ENCODE measurements at places on chromosomes 13 and 19. TPM values are rescaled to one million over a fixed set of nuclear protein-coding genes. Genes with fewer than 3 reads are reported as not detected.

The USE1 gene
- 23.3 TPM for total RNA-seq

GRCh38 chr13:111530137-111530870 lies 209.9 kb downstream of the TEX29 start:
- no peak for DNase-seq

The LGALS14 gene
- not detected for total RNA-seq

DNA sequence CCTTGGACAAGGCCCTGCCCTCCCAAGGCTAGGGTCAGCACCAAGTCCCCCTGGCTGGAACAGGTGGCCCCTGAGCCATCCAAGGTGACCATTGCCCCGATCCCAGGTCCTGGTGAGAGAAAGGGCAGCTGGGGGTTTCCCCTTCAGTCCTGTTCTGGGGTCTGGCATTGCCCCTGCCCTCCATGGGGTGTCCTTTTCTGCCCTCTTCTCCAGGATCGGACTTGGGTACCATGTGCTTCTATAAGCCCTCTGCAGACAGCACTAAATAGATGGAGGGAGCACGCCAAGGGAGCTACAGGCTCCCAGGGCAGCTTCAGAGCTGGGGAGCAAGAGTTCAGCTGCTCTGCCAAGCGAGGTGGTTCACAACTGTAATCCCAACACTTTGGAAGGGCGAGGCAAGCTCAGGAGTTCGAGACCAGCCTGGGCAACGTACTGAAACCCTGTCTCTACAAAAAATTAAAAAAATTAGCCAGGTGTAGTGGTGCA lies 13.5 kb upstream of the KCNN1 start:
- DNase-seq: no peak

DNA sequence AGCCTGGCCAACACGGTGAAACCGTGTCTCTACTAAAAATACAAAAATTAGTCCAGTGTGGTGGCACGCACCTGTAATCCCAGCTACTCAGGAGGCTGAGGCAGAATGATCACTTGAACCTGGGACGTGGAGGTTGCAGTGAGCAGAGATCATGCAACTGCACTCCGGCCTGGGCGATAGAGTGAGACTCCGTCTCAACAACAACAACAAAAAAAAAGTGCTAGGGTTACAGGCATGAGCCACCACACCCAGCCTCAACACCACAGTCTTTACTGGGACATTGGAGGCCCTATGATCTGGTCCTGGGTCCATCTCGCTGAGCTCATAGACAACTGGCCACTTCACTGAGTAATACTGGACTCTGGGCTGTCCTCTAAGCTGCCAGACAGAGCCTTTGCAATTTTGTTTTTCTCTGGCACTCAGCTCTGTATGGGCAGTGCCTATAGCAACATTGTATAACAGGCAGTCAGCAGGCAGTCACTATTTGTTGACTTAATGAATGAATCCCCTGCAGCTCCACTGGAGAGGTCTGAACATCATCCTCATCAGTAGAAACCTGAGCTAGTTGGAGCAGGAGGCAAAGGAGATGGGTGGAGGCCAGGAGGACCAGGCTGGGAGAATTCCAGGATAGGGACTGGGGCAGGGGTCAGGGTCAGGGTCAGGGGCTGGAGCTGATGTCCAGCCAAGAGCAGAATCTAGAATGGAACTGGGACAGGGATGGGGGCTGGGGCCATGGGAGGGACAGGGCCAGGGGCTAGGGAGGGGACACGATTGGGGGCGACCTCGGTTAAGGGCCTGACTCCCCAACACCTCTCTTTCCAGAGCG lies 8.1 kb downstream of the BLOC1S3 start:
- no peak for DNase-seq

GRCh38 chr19:48244281-48244680 lies 11.4 kb downstream of the CARD8 start:
- no peak for DNase-seq

DNA sequence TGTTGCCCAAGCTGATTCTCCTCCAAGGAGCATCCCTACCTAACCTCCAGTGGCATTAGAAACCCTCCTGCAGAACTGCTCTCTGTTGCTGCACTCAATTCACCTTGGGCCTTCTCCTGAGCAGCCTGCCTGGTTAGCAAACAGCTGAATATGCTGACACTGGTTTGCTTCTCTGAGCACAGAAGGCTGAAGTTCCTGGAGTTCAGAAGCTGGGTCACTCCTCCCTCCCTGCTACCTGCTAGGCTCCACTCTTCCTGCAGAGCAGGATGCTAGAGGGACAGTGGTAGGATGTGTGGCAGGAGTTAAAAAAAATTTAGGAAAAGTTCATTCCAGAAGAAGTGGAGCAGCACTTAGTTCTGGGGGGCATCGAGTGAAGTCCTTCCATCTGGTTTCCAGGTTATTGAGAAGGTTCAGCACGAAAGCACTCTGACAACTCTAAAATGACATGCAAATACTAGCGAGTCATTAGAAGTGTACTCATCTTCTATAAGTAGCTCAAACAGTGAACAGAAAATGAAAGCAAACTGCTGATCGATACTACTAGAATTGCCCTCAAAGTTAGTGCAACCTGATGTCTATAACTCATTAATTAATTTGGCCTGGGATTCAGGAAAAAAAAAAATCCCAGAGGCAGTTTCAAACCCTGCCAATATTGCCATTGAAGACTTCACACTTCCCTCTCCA lies 293.7 kb downstream of the POU4F1 start:
- no peak for DNase-seq

Measured in thyroid gland (tissue), 4 donors.